H1 (cell line): ENCODE measurements at places on chromosomes 11 and 22. TPM values are rescaled to one million over a fixed set of nuclear protein-coding genes. Genes with fewer than 3 reads are reported as not detected.
A peak's percentile ranks its signal among the peaks of the same experiment; 100 is the strongest.

GRCh38 chr22:41845380-41846267, 12.7 kb downstream of the SREBF2 start:
- no peak overlapping the region for H3K4me3 ChIP-seq
- peaks cover 24% of the 10 kb centered on the region for H3K36me3 ChIP-seq
- DNase-seq: no peak
- H3K27me3 ChIP-seq: no peaks in the 10 kb centered on the region
- 0 out of 2 replicates have a peak overlapping the region, but pooled peaks have one; percentile 9 for H3K27ac ChIP-seq

DNA sequence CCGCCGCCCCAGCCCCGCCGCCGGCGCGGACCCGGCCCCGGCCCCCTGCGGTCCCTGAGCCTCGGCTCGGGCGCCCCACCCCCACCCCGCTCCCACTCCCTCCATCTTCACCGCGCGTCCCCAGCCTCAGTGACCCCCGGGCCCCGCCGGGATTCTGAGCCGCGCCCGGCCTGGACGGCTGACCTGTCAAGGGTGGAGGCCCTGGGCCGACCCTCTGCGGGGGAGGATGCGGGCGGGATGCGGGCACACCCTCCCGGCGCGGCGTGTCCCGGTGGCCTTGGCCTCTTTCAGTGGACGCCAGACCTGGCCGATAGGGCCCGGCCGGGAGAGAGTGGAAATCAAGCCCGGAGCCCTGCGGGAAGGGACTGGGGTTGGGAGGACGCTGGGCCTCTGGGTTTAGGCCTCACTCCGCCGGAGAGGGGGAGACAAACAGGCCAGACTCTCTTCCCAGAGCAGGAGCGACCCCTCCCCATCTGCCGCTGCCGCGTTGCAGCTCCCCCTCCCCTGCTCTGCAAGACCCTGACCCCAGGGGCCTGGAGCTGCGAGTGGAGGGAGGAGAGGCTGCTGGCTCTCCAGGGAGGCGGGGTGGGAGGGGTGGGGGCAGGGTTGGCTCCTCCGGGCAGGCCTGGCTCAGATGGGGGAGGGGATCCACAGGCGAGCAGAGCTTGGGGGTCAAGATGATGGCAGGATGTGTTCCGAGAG, 525 bp downstream of the MAPK8IP2 start:
- H3K27me3 ChIP-seq: peaks cover 85% of the 10 kb centered on the region
- H3K4me1 ChIP-seq: peaks cover 5% of the 10 kb centered on the region
- no peak overlapping the region for H3K27ac ChIP-seq
- no peaks in the 10 kb centered on the region for H3K36me3 ChIP-seq
- H3K4me3 ChIP-seq: peak overlapping the region; percentile 26; the same call in 1 of the 2 replicates

DNA sequence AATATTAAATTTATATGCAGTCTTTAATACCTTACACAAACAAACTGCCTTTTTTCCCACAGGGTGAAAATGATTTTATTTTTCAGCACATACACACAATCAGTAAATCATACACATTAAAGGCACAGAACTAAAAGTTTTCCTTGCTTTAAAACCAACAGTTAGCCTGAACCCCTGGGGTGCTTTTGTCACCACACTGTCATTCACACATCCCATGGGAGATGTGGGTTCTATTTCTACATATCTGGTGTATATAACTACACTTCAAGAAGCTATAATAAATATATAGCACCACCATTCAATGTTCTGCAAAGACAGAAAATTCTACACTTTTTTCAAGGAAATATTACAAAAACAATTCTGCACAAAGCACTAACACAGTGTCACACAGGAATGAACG, 197.0 kb downstream of the GUCY1A2 start:
- no peaks in the 10 kb centered on the region for H3K27me3 ChIP-seq
- peaks cover 3% of the 10 kb centered on the region; the same call in 1 of the 2 replicates for H3K4me1 ChIP-seq
- DNase-seq: no peak
- no peak overlapping the region for H3K4me3 ChIP-seq
- H3K36me3 ChIP-seq: no peaks in the 10 kb centered on the region
- no peak overlapping the region for H3K27ac ChIP-seq

GRCh38 chr11:7613394-7613720, 59.9 kb downstream of the CYB5R2 start:
- H3K36me3 ChIP-seq: no peaks in the 10 kb centered on the region
- H3K27me3 ChIP-seq: no peaks in the 10 kb centered on the region
- no peak overlapping the region; the same call in 1 of the 2 replicates for H3K27ac ChIP-seq

DNA sequence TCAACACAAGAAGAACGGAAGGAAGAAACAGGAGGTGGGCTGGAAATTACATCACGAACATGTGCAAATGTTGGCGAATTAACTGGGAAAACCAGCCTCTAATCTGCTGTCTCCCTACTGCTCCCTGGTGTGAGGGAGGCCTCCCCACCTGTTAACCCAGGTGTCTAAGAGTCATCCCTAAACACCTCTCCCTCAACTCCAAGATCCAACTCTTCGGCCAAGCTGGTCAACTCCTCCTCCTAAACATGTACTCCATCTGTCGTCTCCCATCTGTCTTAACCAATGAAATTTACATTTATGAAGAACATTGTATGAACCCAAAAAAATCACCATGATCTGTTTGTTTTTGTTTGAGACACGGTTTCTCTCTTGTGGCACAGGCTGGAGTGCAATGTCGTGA, 154.2 kb downstream of the LARGE1 start:
- DNase-seq: no peak
- no peaks in the 10 kb centered on the region for H3K27me3 ChIP-seq
- H3K27ac ChIP-seq: no peak overlapping the region
- no peaks in the 10 kb centered on the region; the same call in 1 of the 2 replicates for H3K4me1 ChIP-seq

GRCh38 chr11:26587073-26587472, 15.0 kb upstream of the MUC15 start:
- H3K27me3 ChIP-seq: no peaks in the 10 kb centered on the region
- no peak for DNase-seq
- H3K4me1 ChIP-seq: no peaks in the 10 kb centered on the region
- no peak overlapping the region for H3K27ac ChIP-seq
- no peak overlapping the region for H3K4me3 ChIP-seq

DNA sequence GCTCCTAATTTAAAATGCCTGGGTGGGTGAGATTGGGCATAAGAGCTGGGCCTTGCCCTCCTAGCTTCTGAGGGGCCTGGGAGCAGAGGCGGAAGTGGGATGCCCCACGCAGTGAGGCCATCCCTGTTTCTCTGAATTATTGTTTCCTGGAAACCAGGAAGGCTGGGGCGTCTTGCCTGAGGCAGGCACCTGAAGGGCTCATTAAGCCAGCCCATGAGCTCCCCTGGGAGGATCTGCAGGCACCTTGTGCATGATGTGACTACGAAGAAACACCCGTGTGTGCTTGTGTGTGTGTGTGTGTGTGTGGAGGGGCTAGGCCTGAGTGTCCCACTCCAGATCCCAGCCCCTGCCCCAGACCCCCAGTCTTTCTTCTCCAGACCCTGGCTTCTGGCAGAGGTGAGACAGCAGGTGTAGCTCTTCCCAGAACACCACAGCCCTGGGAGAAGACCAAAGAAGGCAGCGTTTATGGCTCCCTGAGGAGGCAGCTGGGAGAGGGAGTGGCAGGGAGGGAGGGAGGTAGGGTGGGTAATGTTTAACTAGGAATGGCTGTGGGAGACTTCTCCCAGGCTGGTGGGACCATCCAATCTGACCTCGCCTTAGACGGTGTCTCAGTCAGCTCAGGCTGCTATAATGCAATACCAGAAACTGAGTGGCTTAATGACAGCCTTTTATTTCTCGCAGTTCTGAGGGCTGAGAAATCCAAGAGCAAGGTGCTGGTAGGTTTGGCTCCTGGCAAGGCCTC, 2.1 kb upstream of the BATF2 start:
- H3K4me1 ChIP-seq: peaks cover 9% of the 10 kb centered on the region
- DNase-seq: no peak
- no peaks in the 10 kb centered on the region for H3K36me3 ChIP-seq
- H3K27me3 ChIP-seq: no peaks in the 10 kb centered on the region
- H3K4me3 ChIP-seq: no peak overlapping the region

Gene SYT9
- 2.4 and 2.9 TPM in 2 replicates for total RNA-seq

Gene RAPSN
- total RNA-seq: 0.34 TPM in 1 of 2 replicates, not detected in the other

DNA sequence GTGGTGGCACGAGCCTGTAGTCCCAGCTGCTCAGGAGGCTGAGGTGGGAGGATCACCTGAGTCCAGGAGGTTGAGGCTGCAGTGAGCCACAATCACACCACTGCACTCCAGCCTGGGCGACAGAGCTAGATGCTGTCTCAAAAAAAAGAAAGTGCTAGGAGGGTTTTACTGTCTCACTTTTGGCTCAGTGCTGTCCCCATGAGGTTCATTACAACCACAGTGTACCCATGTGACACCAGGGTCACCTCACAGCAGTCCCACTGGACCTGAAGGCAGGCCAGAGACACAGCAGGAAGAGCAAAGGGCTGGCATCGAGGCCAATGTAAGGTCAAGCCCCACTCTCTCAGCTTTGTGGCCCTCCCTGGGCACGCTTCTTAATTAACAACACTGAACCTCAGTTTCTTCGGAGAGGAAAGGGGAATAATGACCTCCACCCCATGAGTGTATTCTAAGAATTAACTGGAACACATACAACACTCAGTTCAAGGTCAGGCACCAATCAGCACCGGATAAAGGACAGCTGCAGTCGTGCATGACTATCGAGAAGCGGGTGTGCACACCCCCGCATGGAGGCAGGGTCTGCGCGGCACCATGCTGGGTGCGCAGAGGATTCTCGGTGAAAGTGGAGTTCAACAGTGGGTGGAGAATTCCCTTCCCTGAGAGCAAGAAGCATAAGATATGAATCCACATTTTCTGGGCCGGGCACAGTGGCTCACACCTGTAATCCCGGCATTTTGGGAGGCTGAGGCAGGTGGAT, 30.9 kb upstream of the BAIAP2L2 start:
- no peak overlapping the region for H3K4me3 ChIP-seq
- H3K36me3 ChIP-seq: no peaks in the 10 kb centered on the region
- no peak for DNase-seq
- H3K27ac ChIP-seq: no peak overlapping the region
- H3K27me3 ChIP-seq: no peaks in the 10 kb centered on the region

Gene CCDC116
- total RNA-seq: not detected in 2 replicates

Gene YPEL4
- 0.13 TPM in 1 of 2 replicates, not detected in the other for total RNA-seq

Gene CYP2R1
- 12.9 and 13.8 TPM in 2 replicates for total RNA-seq

DNA sequence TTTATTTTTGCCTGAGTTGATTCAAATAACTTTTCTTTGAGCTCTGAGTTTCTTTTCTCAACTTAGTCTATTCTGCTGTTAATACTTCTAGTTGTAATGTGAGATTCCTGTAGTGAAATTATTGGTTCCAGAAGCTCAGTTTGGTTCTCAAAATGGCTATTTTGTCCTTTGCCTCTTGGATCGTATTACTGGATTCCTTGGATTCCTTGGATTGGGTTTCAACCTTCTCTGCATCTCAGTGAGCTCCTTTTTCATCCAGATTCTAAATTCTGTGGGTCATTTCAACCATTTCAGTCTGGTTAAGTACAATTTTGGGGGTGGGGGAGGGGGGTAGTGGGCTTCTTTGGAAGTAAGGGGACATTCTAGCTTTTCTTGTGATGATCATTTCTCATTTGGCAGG, 341.1 kb upstream of the CNTN5 start:
- DNase-seq: no peak
- peak overlapping the region; percentile 24; the same call in 1 of the 2 replicates for H3K4me3 ChIP-seq
- no peaks in the 10 kb centered on the region for H3K4me1 ChIP-seq
- no peaks in the 10 kb centered on the region for H3K36me3 ChIP-seq
- no peak overlapping the region for H3K27ac ChIP-seq

Gene OR52I1
- not detected in 2 replicates for total RNA-seq

Gene TSPAN32
- not detected in 2 replicates for total RNA-seq

DNA sequence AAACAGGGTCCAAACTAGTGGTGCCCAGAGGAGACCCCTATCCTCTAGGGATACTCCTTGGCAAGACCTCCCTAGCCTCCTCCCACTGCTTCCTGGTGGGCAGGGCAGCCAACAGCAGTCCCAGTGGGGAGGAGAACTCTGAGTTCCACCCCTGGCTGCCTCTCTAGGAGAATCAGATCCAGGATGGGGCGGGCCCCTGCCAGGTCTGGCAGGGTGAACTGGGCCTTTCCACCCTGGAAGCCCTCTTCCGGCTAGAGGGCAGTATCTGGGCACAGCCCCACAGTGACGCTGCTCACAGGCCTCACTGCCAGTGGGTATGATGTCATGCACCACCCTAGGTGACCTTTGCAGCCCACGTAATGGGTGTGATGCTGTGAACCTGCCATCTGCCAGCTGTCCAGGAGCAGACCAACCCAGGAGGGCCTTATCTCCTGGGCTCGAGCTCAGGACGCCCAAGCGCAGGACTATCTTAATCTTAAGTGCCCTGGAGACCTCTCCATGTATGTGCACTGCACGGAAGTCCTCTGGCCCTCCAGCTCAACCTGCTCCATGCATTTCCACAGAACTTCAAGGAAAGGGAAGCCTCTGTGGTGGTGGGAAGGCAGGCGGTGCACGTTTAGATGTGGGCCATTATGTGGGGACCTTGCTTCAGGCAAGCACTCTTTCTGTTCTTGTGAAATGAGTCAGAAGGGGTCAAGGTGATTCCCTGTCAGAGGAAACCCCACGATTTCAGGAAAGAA, 31.8 kb upstream of the FCHSD2 start:
- no peak overlapping the region for H3K4me3 ChIP-seq
- no peaks in the 10 kb centered on the region for H3K36me3 ChIP-seq
- H3K27ac ChIP-seq: no peak overlapping the region
- H3K27me3 ChIP-seq: no peaks in the 10 kb centered on the region
- no peak for DNase-seq

- peaks cover 6% of the 10 kb centered on the region; the same call in 1 of the 2 replicates for H3K4me1 ChIP-seq
- DNase-seq: no peak
- H3K36me3 ChIP-seq: no peaks in the 10 kb centered on the region
Measured at GRCh38 chr11:17533778-17534415, 10.3 kb downstream of the USH1C start.

Gene GAB4
- 0.17 and 0.94 TPM in 2 replicates for total RNA-seq

DNA sequence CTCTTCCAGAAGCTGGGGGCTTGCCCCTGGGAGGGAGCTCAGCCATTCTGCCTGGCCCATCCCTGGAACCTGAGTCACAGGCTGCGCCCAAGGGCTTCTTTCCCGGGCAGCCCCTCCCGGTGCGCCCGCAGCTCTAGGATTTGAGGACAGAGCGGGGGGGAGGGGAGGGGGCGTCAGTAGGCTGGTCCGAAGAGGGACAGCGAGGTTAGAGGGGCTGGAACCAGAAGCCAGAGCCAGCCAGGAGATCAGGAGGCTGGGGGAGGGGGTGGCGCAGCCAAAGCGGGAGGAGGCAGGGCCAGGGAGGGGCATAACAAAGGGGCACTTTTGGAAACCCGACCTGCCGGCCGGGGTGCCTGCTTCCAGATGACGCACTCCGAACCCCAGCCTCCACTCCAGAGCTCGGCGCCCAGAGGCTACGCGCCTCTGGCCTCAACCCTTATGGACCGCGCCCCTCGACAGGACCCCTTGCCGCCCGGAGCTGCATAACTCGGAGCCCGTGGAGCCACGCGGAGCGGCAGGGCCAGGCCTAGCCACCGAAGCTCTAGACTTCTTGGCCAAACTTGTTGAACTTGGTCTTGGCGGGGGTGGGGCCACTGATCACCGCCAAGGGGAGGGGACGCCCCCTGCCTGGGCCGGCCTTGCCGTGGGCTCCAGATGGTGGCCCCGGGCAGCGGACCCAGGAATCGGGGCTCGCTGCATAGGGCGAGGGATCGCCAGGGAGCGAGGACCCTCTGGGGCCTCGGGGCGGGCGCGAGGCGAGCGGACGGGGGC, 744 bp downstream of the PACSIN3 start:
- DNase-seq: peak; percentile 91
- peak overlapping the region; percentile 62 for H3K4me3 ChIP-seq
- peaks cover 8% of the 10 kb centered on the region for H3K4me1 ChIP-seq
- H3K36me3 ChIP-seq: peaks cover 4% of the 10 kb centered on the region; the same call in 1 of the 2 replicates

- no peak overlapping the region for H3K27ac ChIP-seq
- H3K4me3 ChIP-seq: no peak overlapping the region
- H3K27me3 ChIP-seq: no peaks in the 10 kb centered on the region
- no peaks in the 10 kb centered on the region for H3K4me1 ChIP-seq
- no peak for DNase-seq
- H3K36me3 ChIP-seq: no peaks in the 10 kb centered on the region
Measured at GRCh38 chr22:28014211-28015045, 95.4 kb upstream of the PITPNB start.
